ENCODE measurements at places on chromosomes 5 and 9. TPM values are rescaled to one million over a fixed set of nuclear protein-coding genes. Genes with fewer than 3 reads are reported as not detected.

C5orf58 gene
- total RNA-seq: not detected

IL3 gene
- not detected for total RNA-seq

CTXN3 gene
- total RNA-seq: not detected

ANKRD18A gene
- total RNA-seq: not detected

MRPS30 gene
- total RNA-seq: 38.5 TPM

ANKRD34B gene
- total RNA-seq: under 0.01 TPM

SOWAHA gene
- total RNA-seq: not detected

THBS4 gene
- 0.22 TPM for total RNA-seq

C9orf50 gene
- total RNA-seq: not detected
